ENCODE measurements at places on chromosomes 7 and 10.

DNA sequence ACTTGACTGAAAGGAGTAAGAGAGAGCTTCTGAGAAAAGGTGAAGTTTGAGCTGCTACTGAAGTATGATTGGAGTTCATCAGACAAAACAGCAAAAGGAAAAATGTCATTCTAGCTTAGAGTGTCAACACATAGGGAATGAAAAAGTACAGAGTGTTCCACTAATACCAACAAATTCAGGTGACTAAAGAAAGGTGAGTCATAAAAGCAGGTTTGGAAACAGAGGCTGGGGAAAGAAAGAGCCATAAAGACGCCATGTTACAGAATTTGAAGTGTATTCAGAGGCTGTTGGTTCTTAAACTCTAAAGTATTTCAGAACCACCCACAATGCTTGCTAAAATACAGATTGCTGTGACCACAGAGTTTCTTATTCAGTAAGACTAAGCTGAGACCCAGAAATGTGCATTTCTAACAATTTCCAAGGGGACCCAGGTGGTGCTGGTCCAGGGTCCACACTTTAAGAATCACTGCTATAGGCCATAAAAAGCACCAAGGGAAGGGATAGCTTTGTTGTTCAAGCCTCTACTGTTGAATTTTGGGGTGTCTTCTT, 143.1 kb downstream of the ELAPOR2 start:
- DNase-seq = no peak

DNA sequence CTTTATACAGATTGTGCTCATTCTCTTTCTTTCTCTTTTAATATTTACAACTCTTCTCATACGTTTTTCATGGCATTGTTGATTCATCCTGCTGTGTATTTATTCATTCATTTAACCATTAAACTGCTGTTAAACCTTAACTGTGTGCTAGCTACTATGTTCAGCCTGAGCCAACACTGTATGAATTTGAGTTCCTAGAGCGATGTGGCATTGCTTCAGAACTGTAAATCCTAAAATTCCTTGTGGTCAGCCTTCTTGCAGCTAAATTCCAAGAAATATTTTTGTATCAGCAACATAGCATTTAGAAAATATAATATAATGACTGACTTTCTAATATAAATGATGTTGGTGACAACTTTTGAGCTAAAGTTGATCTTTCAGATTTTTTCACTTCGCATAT, 184.7 kb upstream of the FZD1 start:
- no peak for DNase-seq

- DNase-seq = no peak
Observed at GRCh38 chr10:129033790-129034272, 433.2 kb upstream of the MGMT start.

GRCh38 chr7:130490311-130490791, 1.5 kb upstream of the MEST start:
- DNase-seq = no peak

Measured in COLO829 (cell line).